Activated T-helper 1 cell treated with Interleukin-2 at 50 U/mL for 16 hours (primary cell): ENCODE measurements at places on chromosomes 7 and 10.

GRCh38 chr7:1807821-1808600 is 137.9 kb downstream of the ELFN1 start:
- no peak for DNase-seq

- DNase-seq: no peak
Measured at GRCh38 chr10:105288613-105289012, 647.5 kb downstream of the SORCS3 start.

DNA sequence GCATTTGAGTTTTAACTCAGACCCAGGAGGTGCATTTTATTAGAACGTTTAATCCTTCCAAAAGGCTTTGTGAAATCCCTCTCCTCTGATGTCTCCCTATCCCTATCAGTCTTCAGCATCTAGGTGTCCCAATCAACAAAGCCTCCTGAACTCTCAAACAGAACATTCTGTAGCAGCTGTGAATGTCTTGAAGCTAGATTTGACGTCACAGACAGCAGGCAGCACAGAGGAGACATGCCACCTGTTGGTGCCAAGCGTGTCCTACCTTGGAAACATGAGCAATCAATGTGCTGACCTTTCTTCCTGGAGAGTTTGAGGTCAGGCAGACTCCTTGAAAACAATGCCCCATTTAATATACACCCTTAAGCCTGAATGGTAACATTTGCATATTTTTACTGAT is 125.5 kb downstream of the RNLS start:
- DNase-seq: no peak

GRCh38 chr10:58318346-58318745 is 16.5 kb upstream of the UBE2D1 start:
- no peak for DNase-seq

DNA sequence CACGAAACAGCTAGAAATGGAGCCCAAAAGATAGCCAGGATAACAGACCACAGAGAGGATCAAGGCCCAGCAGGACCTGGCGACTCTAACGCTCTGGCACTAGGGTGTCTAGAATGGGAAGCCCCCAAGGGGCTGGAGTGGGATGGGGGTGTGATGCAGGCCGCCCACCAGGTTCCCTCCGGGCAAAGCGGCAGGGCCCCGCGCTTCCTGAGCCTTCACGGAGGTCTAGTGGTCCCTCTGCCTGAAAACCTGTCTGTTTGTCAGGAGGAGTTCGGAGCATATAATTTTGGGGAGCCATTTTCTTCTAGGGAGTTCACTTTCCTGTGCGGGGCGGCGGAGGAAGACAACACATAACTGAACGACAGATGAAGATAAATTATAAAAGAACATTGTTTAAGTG is 48.2 kb upstream of the FXYD4 start:
- no peak for DNase-seq

- DNase-seq: no peak
Measured at GRCh38 chr7:73968487-73968886, 59.5 kb upstream of the ELN start.

- DNase-seq: no peak
Measured at GRCh38 chr7:252981-253380, 37.0 kb upstream of the FOXL3 start.

DNA sequence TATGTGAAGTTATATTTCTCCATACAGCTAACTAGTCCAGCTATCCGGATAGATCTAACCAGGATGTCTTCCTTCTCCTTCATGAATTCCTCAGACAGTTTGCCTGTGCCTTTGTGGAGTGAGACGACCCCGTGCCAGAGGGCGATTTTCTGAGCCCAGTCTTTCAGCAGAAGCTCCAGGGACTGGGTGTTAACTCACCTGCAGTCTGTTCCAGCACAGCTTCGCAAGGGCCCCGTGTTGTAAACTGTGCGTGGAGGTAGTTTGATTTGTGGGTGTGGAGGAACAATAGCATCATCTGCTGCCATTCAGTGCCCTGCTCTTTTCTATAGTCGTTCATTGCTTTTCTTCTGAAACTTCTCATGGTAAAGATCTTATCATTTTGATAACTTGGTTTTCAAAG is 103.8 kb downstream of the INPP5A start:
- DNase-seq: no peak
